ENCODE measurements at places on chromosomes 12 and 14. TPM values are rescaled to one million over a fixed set of nuclear protein-coding genes. Genes with fewer than 3 reads are reported as not detected.
A peak's percentile ranks its signal among the peaks of the same experiment; 100 is the strongest.

P2RX2 gene
- total RNA-seq: not detected

NAV3 gene
- total RNA-seq: not detected

NEK9 gene
- 72.2 TPM for total RNA-seq

KRT77 gene
- total RNA-seq: not detected

- H3K36me3 ChIP-seq: no peaks in the 10 kb centered on the region
- H3K4me3 ChIP-seq: no peak overlapping the region
- no peaks in the 10 kb centered on the region for H3K27me3 ChIP-seq
- no peak overlapping the region for H3K27ac ChIP-seq
- peaks cover 21% of the 10 kb centered on the region for H3K4me1 ChIP-seq
Observed at GRCh38 chr14:96949594-96949993, 152.4 kb downstream of the VRK1 start.

DNA sequence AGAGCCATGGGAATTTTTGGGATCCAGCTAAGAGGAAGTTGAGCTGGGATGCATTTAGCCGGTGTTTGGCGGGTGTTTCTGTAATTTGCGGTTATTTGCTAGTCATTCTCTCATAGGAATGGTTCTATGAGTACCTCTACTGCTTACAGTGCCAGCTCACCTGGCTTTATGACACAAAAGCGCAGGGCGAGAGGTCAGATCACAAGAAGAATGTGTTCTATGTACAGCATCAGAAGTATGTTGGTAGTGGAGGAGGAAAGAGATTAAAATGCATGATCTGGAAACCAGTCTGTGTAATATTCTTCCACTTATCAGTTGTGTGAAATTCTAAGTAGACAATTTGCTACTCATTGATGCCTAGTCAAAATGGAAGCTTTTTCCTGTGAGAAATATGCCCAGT is 173.3 kb downstream of the ADCK1 start:
- H3K36me3 ChIP-seq: no peaks in the 10 kb centered on the region
- no peaks in the 10 kb centered on the region for H3K27me3 ChIP-seq
- H3K4me3 ChIP-seq: no peak overlapping the region
- no peak overlapping the region for H3K27ac ChIP-seq

GRCh38 chr14:55667801-55668200 is 87.8 kb downstream of the KTN1 start:
- no peaks in the 10 kb centered on the region for H3K4me1 ChIP-seq
- H3K36me3 ChIP-seq: peaks cover 22% of the 10 kb centered on the region
- no peaks in the 10 kb centered on the region for H3K27me3 ChIP-seq
- no peak overlapping the region for H3K27ac ChIP-seq
- DNase-seq: no peak
- H3K4me3 ChIP-seq: no peak overlapping the region

DNA sequence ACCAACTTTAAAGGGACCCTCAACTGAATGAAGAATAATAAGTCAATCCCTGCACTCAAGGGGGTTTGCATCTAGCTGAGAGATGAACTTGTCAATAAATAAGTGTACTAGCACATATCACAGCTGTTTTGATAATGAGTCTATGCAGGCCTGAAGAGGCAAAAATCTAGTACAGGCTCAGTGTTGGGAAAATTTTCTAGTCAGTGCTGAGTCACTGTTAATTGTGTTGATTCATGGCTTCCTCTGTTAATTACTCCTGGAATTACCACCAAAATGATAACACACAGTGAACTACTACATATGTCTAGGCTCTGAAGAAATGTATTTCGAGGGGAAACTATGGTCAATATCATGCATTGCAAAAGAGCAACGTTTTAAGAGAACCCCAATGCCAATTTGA is 18.9 kb downstream of the SNRPF start:
- H3K4me3 ChIP-seq: no peak overlapping the region
- H3K27me3 ChIP-seq: no peaks in the 10 kb centered on the region
- no peaks in the 10 kb centered on the region for H3K4me1 ChIP-seq
- no peak overlapping the region for H3K27ac ChIP-seq

DNA sequence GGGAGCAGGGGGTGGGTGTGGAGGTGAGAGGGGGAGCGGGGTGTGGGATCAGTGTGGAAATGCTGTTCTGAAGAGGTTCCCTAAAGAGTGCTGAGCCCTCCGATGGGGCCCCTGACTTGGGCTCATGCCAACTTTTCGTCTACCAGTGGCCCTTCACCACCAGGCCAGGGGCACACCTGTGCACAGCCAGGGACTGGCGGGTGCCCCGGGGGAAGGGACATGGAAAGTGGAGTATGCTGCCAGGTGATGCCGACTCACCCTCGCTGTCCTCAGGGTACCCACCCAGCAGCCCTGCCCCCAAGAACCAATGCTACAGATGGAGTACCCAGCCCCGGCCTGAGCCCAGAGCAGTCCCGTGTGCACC is 26.2 kb downstream of the AMN start:
- H3K27me3 ChIP-seq: no peaks in the 10 kb centered on the region
- H3K4me3 ChIP-seq: peak overlapping the region; percentile 15
- no peak overlapping the region for H3K27ac ChIP-seq
- peaks cover 21% of the 10 kb centered on the region for H3K4me1 ChIP-seq
- no peaks in the 10 kb centered on the region for H3K36me3 ChIP-seq
- no peak for DNase-seq
